Stimulated activated CD8-positive, alpha-beta memory T cell treated with anti-CD3 and anti-CD28 coated beads, Interleukin-4, amount 100 ng/mL, for 1 hour (primary cell): ENCODE measurements at places on chromosomes 12 and 14.

- DNase-seq: no peak
Measured at GRCh38 chr14:42872786-42873185, 1266.1 kb downstream of the LRFN5 start.

DNA sequence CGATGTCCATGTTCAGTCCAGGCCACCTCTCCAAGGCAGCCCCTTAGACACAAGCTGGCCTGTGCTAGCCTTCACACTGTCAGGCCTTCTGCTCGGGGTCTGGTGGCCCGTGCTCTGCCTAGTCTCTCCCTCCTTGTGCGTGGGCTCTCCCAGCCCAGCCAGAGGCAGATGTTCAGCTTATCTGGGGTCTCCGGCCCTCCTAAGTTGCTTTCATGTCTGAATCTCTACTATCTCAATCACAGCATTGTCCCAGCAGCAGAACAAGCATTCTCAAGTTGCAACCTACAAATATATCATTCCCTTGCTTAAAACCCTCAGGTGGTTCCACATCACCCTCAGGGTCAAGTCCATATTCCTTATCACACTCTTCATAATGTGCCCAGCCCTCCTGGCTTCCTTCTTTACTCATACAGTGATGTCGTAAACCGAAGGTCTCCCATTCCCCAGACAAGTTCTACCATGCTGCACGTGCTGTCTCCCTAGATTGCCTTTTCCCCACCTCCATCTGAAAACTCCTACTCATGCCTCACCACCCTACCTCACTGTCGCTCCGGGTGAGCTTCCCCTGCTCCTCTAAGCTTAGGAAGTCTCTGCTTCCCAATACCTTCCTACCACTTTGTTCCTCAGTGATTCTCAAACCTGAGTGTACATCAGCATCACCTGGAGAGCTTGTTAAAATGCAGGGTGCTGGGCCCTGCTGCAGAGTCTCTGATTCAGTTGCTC, 1.5 kb downstream of the KRT73 start:
- no peak for DNase-seq

- DNase-seq: no peak
Measured at GRCh38 chr12:121060149-121061001, 21.3 kb upstream of the OASL start.

DNA sequence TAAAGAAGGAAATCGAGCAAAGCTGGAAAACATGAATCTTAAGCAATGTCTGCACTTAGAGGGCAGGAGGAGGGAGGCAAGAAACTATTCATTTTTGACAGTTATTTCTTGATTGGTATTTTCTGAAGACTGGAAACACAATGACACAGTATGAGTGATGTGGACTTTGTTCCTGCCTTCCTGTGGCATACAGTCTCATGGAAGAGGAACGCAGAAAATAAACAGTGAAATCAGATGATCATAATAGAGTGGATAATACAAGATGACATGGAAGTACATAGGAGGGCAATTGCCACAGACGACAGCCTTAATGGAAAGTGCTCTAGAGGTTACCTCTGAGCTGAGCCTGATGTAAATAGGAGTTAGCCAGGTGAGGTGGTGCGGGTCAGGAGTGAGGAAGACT, 140.4 kb upstream of the MAX start:
- DNase-seq: no peak

- DNase-seq: no peak
Measured at GRCh38 chr12:46562625-46563225, 190.2 kb upstream of the SLC38A2 start.

DNA sequence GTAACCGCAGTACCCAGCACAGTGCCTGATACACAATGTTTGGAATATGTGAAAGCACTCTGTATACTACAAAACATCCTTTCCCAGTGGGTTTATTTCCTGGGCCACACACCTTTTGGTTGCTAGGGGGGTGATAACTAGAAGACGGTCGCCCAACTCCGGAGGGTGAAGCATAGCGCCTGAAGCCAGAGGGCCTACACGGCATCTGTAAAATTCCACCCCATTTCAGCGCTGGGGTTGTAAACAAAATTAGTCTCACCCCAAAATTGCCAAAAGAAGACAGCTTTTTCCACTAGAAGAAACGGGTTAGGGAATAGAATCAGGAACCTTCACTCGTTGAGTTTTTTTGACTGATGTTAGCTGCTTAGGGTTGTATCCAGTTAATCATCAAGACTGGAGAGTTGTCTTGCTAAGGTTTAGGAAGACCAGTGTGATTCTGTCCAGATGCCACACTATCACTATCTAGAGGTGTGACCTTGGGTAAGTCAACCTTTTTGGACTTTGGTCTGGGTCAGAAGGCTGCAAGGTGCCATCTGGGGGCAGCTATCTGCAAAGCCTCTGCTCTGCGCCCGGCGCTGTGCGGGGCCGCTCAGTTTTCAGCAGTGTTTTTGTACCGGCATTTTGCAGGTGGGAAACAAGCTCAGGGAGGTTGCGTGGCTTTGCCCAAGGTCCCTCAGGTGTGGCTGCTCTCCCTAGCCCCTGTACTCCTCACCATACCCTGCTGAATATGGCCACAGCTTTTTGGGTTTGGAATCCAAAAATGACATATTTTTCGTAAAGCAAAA, 1.3 kb downstream of the ZNF839 start:
- DNase-seq: no peak

DNA sequence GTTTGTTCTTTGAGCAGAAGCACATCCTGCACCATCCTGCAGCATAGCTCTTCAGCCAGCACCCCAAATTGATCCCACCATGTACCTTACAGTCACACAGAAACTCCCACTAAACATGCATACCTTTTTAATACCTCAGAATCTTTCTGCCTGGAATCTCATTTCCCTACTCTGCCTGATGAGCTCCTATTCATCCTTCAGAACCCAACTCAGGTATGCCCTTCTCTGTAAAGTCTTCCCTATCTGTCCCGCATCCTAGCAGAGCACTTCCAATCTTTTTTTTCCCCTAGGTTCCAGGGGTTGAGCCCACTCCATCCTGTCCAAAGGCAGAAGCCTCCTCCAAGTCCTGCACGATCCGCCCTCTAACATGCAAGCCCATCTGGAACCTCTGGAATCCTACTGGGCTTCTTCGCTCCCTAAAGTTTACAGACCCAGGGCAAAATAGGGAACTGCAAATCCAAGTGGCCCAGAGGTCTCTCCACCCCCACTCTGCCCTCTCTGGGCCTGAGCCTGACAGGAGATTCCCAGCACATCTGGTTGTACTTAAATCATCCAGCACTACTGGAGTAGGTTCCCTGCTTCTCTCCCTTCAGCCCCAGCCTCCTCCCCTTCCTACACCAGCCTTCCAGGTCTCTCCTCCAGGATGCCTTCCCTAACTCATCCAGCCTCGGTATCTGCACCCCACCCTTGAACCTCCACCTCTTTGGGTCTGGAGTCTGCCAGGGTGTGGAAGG, 4.1 kb upstream of the FIGNL2 start:
- DNase-seq: no peak

DNA sequence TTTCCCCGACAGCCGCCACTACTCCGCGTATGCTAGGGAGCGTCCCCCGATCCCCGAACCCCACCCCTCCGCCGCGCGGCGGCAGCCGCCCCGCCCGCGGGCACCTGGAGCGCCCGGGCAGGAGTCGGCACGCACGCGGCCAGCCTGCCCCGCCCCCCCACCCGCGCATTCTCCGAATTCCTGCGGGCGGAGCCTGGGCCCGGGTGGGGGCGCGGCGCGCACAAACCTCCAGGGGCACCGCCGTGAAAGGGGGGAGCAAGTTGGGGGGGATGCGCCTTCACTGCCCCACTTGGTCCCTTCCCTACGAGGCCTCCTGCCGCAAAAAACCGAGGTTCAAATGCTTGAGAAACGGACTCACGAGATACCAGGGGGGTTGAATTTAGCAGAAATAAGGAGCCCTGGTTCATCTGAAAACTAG, 1.7 kb downstream of the AJUBA start:
- no peak for DNase-seq

DNA sequence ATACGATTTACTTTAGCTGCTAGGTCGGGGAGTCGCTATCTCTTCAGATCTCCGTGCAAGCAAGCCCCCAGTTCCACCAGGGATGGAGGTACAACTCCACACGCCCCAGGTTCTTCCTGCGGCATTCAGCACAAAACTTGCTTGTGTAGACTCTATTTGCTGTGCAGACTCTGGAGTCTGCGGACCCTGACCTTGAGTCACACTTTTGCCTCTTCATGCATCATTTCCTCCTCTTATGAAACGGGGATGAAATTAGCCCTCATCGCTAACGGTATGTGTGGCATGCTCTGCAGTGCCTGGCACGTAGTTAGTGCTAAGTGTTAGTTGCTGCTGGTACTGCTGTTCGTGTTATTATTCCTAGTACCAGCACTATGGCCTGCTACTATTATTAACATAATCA, 84.4 kb downstream of the TMEM132D start:
- no peak for DNase-seq

DNA sequence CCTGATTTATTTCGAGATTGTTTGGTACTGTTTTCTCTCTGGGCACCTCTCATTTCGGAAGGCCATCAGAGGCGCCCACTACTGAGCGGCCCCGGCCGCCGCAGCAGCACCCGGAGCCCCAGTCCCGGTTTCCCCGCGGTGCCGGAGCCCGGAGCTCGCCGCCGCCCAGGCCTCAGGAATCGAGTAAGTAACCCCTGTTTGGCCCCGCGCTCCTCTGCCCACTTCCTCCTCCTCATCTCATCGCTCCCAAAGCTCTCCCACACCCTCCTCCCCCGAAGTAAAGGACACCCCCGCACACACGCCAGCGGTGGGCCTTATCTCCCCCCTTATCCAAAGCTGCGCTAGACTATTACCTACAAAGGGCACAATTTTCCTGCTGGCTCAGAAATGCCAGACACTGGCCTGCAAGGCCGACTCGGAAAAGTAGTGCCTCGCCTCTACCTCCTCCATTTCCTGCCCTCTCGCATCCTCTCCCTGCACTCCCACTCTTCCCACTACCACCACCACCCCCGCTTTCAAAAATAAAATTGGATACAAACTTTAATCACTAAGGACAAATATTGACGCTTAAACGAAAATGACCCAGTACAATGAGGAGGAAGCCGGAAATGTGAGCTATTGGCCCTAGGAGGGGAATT, 637 bp upstream of the FOXG1 start:
- no peak for DNase-seq

- DNase-seq: no peak
Measured at GRCh38 chr12:28899951-28900350, 249.1 kb upstream of the FAR2 start.

- DNase-seq: no peak
Measured at GRCh38 chr14:61341275-61342206, 20.2 kb downstream of the PRKCH start.

DNA sequence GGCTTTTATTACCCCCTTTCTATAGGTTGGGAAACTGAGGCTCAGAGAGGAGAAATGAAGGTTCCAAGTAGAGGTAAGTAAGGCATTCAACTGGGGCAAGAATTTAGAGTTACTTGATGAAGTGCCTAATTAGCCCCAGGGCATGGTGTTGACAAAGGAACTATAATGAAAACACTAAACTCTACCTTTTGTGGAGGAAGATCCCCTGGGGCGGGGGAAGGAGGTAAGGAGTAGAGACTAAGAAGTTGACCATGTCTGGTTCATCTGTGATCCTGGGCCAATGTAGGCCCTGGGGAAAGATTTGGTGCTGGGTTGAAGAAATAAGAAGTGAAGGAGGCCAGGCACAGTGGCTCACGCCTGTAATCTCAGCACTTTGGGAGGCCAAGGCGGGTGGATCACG, 16.2 kb upstream of the COX6A1 start:
- no peak for DNase-seq

DNA sequence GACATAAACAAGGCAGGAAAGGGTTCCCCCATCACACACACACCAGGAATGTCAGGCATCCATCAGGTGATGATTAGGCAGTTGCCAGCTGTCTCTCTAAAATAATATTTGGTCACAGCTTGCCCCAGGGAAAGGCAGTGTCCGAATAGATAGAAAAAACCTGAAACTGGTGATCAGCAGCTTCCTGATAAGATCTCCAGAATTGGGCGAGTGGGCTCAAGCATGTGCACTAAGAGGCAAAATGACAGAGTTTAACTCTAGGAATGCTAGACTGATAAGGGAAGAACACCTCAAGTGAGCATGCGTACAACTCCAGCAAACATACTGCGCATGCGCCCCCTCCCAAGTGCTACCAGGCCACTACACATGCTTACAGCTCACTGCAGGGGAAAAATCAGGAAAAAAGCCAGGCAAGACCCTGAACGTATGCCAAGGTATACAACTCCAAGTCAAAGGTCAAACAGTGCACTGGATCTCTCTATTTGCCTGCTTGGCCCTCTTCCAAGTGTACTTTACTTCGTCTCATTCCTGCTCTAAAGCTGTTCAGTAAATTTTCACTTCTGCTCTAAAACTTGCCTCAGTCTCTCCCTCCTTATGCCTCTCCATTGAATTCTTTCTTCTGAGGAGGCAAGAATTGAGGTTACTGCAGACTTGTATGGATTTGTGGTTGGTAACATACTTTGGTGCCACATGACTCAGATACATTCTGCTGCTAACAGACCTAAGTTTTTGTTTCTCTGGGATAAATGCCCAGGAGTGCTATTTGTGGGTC, 73.5 kb upstream of the VASH1 start:
- DNase-seq: no peak

DNA sequence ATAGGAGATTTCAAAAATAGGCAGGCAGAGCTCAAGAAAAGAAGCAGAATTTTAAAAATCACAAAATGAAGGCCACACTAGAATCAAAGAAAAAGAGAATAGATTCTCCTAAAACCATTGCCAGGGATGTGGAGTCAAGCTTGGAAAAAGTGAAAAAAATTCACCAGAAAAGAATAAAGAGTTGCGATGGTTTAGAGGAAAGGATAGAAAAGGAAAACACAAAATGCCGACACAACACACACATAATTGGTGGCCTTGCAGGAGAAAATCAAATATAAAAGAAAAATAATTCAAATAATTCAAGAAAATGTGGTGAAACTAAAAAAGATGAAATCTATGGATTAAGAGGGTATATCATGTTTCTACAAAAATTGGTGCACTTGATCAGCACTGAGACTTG, 181.6 kb upstream of the C14orf180 start:
- DNase-seq: no peak
